ENCODE measurements at places on chromosomes 1 and 21.

DNA sequence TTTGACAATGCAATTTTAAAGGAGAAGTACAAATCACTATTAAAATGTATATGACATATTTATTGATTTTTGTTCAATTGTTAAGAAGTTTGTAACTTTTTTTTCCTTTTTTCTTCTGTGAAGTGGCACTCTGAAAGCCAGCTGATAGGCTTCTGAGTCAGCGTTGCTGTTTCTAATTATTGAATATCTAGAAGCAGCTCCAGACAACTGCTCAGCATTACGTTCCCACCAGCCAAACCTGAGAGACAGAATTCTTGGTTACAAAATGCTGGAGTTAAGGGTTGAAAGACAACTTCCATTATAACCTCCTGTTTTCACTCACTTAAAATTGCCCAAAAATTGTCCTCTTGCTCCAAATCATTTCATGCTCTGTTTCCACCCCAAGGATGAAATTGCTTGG lies 31.4 kb upstream of the LMX1A start:
- DNase-seq = no peak

GRCh38 chr1:203672346-203672745 lies 45.7 kb downstream of the ATP2B4 start:
- DNase-seq = no peak

GRCh38 chr1:38667626-38668025 lies 191.9 kb downstream of the RRAGC start:
- DNase-seq = no peak

- no peak for DNase-seq
These were observed 95.1 kb upstream of the TSPAN2 start for GRCh38 chr1:115184260-115184950.

- no peak for DNase-seq
These were observed 22.4 kb upstream of the PADI2 start for GRCh38 chr1:17141441-17142197.

GRCh38 chr1:94301186-94301585 lies 63.8 kb upstream of the ARHGAP29 start:
- DNase-seq = no peak

DNA sequence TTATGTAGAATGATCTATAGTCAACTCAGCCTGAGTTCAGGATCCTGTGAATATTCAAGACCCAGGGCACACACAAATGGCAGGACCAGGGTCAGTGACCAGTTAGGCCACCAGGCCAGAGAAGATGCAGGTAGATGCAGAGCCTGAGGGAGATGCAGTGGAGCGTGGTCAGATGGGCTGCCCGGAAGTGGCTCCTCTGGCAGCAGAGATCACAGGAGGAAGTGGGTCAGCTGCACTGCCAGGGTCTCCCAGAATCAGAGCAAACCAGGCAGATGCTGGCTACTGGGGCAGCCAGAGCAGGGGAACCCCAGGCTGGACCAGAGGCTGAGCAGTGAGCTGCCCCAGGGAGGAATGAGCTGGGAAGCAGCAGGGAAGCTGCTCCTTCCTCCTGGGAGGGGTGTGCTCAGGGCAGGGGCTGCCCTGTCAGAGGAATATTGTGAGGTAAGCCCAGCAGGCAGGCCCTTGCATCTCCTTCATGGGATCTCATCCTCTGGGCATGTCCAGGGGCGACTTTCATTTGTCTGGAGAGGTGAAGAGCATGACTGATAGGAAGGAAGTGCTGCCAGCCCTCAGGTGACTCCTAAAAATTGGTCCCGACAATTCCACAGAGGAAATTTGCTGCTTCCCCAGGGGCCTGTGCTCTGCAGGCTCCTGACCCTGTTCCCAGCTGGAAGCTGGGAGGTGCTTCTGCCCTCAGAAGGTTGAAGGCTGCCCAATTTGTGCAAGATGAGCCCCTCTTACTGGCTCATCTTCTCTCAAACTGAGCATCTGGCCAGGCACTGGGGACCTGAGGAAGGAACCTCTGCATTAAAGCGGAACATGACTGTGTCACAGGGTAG lies 49.3 kb downstream of the STUM start:
- no peak for DNase-seq
